ENCODE measurements at places on chromosomes 5 and 9.

GRCh38 chr9:129166623-129167557, 11.2 kb downstream of the IER5L start:
- DNase-seq, result no peak

DNA sequence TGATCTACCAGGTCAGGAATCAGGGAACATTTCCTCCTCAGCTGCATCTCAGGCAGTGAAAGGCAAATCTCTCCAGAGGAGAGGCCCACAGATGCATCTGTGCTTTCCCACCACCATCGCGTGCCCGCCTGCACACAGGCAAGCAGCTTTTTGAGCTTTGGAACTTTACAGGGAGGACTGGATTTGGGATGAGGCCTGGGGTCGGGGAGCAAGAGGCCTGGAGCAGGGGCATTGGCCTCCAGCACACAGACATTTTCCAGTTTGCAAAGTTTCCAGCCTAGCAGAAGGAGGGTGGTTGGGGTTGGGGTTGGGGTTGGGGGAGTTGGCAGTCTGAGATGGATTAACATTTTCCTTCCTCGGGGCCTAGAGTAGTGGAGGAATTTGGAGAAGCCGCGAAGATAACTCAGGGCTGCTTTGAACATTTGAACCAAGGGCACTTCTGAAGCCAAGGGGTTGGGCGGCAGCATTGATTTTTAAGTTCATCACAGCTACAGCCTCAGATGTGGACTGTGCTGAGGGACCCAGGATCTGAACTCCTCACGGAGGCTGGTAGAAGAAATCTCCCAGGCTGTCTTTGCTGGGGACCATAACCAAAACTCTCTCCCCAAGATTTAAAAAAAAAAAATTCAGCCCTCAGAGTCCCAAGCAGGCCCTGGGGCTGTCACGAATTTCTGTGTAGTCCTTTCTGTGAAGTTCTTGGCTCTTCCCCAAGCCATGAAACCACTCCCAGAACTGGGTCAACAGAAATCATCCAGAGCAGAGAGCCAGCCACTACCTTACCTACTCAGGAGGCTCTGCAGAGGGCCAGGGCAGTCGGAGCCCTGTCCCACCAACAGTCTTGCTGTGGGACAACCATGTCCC, 25.6 kb downstream of the C5orf15 start:
- no peak for DNase-seq

- no peak for DNase-seq
Measured at GRCh38 chr5:135980620-135981019, 25.8 kb upstream of the LECT2 start.

DNA sequence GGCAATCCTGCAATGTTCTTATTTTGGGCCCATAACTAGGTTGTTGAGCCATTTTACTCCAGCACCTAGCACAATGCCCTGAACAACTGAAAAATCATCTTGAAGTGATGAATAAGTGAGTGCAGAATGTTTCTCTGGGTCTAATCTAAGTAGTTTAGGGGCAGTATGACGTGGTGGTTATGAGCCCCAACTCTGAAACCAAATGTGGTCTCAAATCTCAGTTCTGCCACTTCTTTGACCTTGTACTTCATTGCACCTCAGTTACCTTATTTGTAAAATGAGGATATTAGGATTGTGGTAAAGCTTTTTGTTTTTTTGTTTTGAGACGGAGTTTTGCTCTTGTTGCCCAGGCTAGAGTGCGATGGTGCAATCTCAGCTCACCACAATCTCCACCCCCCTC, 80.9 kb upstream of the SNX2 start:
- DNase-seq, result no peak

DNA sequence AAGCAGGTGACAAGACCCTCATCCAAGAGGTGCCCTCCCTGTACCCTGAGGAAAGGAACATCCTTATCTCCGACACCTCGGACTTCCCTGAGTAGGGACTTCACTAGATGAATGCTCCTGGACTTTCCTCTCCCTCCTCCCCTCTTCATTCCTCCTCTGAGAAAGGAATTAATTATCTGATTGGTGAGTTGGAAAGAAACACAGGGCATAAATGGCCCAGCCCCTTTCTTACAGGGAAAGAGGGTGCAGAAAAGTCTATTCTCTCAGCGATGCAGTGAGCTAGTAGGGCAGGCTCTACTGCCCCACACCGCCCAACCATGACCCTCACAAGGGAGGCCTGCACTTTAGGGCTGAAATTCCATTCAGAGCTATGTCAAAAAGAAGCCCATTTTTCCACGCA, 87.5 kb downstream of the TTC39B start:
- no peak for DNase-seq

- no peak for DNase-seq
Measured at GRCh38 chr5:129461711-129462332, 1.7 kb downstream of the ADAMTS19 start.

GRCh38 chr9:133154097-133154989, 9.4 kb downstream of the GBGT1 start:
- no peak for DNase-seq

DNA sequence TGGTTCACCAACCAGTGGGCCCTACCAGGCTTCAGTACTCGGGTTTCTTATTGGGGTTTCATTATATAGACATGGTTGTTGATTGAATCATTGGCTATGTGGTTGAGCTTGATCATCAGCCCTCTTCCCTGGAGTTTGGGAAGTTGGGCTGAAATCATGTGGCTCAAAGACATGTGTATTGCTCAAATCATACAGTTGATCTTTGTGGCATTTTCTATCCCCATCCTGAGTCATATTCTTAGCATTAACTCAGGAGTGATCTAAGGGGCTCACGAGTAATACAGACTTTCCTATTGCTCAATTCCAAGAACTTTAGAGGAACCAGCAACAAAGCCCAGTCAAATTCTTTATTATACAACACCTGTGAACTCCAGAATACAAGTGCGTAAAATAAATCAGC, 66.2 kb downstream of the SMC5 start:
- no peak for DNase-seq

GRCh38 chr5:108382784-108383330, 959 bp upstream of the FBXL17 start:
- DNase-seq, result no peak

GRCh38 chr5:95392593-95393182, 1.5 kb downstream of the FAM81B start:
- no peak for DNase-seq

DNA sequence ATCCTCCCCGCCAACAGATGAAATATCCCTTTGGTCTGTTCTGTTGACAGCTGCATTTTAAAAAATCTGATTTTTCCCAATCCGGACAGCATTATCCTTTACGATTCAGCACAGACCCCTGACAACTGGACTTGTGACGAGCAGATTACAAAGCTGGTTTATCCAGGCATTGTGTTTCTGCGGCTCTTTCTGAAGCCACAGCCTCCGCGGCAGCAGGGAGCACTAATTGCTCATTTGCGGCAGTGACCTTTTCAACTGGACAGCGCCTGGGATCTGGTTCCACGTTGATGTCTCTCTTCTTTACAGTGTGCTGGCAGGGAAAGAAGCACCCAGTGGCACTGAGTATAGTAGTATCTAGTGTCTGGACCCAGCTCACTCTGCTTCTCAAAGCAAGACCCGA, 351.2 kb downstream of the ZNF608 start:
- no peak for DNase-seq

GRCh38 chr5:37815913-37816312, 23.9 kb downstream of the GDNF start:
- DNase-seq, result no peak

All from T-cell (primary cell).